ENCODE measurements at places on chromosomes 7 and 10. TPM values are rescaled to one million over a fixed set of nuclear protein-coding genes. Genes with fewer than 3 reads are reported as not detected.

The DKK1 gene
- total RNA-seq: 11.9 TPM

The CYP3A4 gene
- total RNA-seq: under 0.01 TPM

The TACC2 gene
- 7.0 TPM for total RNA-seq

The TYSND1 gene
- 67.4 TPM for total RNA-seq

The CRHR2 gene
- not detected for total RNA-seq

The NXPH1 gene
- not detected for total RNA-seq

The IDI2 gene
- not detected for total RNA-seq

The HMX3 gene
- not detected for total RNA-seq

The CYP2C18 gene
- 0.24 TPM for total RNA-seq

The CCNY gene
- total RNA-seq: 49.4 TPM

The VSTM2A gene
- total RNA-seq: not detected

Measured in tracheal epithelial cell (primary cell).